Activated CD8-positive, alpha-beta memory T cell treated with anti-CD3 and anti-CD28 coated beads for 4 hours (primary cell): ENCODE measurements at places on chromosomes 6 and 20.

DNA sequence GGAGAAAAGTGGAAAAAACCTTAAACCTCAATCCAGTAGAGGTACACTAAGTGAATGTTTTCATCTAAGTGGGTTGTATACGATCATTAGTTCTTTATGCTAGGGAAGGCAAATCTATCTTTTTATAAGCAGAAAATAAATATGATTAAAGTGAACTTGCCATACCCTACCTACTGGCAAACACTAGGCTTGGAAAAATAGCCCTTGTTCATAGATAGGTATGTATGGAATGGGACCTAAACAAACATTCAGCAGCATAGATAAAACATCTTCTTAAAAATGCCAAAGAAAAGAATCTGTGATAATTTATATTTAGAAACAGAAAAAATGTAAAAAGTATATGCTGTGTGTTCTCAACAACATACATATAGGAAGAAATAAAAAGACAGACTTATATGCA is 18.8 kb downstream of the REV3L start:
- no peak for DNase-seq

DNA sequence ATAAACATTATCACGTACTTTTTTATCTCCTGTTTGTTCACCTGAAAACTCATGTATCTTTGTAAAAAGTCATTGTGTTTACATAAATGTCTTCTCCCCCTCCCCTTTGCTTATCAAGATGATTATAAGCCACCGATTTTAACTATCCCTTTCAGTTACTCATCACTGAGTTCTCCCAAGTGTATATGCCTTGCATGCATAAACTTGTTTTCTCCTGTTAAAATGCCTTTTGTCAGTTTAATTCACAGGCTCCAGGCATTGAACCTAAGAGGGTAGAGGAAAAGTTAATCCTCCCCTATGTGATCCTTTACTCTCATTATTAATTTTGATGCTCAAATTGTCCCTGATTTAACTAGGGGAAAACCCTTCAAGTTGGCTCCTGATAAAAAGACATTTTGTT is 24.2 kb downstream of the ANKEF1 start:
- DNase-seq = no peak

GRCh38 chr6:87745966-87746721 is 44.1 kb upstream of the AKIRIN2 start:
- no peak for DNase-seq

GRCh38 chr6:105428342-105428957 is 25.6 kb upstream of the PREP start:
- DNase-seq = no peak

- DNase-seq = no peak
These were observed 645.8 kb upstream of the ARID1B start for GRCh38 chr6:156131221-156131903.

DNA sequence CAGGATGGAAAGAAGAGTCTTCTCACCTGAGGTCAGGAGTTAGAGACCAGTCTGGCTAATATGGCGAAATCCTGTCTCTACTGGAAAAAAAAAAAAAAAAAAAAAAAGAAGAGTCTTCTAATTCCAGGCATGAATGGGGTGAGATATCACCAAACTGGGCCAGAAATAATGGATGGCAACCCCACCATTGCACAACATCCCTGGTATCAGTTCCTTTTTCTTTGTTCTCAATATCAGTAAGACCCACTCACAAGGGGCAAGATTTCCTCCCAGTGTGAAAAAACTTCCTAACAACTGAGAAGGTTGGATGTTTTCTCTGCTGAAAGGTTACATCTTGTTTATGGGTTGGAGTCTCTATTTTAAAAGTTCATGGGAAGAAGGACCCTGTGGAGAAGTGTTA is 23.6 kb upstream of the NR2E1 start:
- no peak for DNase-seq

DNA sequence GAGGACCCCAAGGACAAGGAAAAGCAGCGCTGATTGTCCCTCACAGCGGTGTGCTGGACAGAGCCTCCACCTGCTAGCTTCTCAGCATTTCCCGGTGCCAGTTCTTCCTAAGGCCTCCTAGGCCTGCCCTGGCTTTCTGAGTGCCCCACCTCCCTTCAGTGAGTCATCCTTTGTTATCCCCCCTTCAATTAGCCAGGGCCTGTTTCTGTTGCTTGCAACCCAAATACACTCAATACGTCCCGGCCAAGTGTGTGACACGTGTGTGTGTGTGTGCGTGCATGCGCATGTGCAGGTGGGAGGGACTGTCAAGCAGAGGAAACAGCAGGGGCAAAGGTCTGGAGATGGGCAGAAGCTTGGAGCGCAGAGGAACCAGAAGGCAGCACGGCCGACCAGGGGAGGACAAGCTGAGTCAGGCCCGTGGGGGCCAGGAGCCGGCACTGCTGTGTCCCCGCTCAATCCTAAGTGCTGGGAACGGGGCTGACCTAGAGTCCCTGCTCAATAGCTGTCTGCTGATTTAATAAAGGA is 159.8 kb downstream of the PREX1 start:
- DNase-seq = no peak

DNA sequence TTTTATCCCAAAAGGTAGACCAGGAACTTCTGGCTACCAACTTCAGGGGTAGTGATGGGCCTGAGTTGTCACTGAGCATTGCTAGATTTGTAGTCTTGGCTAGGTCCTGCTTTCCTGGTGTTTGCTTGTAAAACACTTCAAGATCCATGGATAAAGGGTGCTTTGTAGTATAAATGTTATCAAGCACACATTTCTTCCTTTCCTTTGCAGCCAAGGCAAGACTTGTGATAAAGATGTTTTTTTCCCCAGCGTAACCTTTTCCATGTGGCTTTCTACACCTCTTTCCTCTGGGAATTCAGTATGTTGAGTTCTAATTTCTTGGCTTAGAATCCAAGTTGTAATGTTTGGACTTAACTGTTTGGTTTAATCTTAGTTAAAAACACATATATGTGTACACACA is 122.8 kb upstream of the CLDN20 start:
- DNase-seq = no peak

- no peak for DNase-seq
These were observed 62.4 kb downstream of the DST start for GRCh38 chr6:56580271-56580670.

DNA sequence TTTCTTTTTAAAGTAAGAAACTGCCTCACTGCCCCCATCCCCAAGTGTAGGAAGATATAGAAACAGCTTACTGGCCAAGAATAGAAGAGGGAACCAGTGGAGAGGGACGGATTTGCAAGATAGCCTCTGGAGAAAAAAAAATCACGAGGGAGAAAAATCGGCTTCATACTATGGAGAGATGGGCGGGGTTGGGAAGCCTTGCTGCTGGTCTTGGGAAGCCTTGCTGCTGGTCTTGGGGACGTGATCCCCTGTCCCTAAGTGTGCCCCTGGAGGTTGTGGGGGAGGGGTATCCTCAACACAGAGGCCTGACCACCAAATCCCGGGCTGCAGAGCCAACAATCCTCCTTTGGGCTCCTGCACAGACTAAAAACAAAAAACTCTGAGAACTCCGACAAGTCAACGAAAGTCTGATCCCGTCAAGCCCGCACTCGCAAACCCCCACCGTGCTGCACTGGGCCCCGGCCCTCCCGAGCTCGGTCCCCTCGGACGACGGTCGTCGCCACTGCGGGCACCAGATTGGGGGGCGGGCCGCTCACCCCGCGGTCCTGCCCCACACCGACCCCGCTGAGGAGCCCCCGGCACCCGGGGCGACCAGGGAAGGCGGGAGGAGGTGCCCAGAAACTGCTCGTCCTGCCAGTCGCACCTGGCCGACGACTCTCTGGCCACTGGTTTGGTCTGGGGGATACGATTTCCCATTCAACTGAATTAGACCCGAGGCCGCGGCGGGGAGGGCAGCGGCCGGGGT is 750 bp downstream of the MAP7 start:
- no peak for DNase-seq

GRCh38 chr20:21134883-21135493 is 9.1 kb downstream of the KIZ start:
- DNase-seq = no peak

- DNase-seq = no peak
These were observed 706.9 kb downstream of the PTPRT start for GRCh38 chr20:42482808-42483207.

- DNase-seq = no peak
These were observed 1.4 kb downstream of the IL22RA2 start for GRCh38 chr6:137171824-137172733.

DNA sequence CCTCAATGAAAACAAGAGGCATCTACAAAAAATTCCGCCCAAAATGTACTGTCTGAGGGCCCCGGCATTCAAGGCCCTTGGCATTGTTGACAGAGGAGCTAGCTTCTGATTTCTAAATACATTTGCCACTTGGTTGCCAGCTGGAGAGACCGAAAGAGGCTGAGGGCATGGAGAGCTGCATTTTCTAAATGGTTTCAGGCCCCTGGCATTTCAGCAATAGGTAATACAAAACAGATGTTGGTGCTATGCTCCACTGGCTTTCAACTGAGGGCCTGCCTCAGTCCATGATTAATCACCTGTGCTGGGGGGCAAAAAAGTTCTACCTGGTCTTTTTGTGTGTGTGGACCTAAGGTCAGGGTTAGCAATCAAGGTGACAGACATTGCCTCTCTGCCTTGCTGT is 79.5 kb upstream of the ISM1 start:
- DNase-seq = no peak

DNA sequence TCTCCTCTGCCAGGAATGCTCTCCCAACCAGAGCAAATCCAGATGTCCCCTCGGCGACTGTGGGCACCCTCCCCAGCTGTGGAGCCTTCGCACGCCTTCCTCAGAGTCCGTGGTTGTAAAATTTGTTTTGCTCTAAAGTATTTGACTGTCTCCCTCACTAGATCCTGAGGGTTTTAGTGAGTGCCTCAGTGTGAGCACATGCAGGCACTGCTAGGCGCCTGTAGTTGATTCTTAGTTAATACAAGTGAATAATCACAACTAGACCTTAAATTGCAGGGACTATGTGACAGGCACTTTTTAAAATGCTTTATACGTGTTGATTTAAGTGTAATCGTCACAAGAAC is 680 bp upstream of the MTCH1 start:
- no peak for DNase-seq

- DNase-seq = no peak
These were observed 837 bp upstream of the MAD2L1BP start for GRCh38 chr6:43634702-43635303.

- no peak for DNase-seq
These were observed 43.6 kb downstream of the SLC24A3 start for GRCh38 chr20:19256085-19256484.

- DNase-seq = no peak
These were observed 213.6 kb upstream of the DTNBP1 start for GRCh38 chr6:15876406-15876805.

DNA sequence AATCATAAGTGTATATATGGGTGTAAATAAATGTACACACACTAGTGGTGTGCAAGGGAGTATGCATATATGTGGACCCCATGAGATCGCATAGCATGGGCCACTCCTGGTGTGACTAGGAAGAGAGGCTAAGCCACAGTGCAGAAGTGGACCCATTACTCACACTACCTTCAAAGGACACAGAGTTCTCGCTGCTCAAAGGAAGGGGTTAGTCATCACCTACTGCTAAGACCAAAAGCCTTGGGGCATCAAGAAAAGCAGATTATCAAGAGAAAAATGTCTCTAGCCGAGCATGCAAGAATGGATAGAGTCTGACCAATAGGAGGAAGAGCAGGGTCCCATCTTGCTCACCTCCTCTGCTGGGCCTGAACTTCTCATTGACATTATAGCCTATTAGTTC is 195.5 kb downstream of the MAFB start:
- DNase-seq = no peak

DNA sequence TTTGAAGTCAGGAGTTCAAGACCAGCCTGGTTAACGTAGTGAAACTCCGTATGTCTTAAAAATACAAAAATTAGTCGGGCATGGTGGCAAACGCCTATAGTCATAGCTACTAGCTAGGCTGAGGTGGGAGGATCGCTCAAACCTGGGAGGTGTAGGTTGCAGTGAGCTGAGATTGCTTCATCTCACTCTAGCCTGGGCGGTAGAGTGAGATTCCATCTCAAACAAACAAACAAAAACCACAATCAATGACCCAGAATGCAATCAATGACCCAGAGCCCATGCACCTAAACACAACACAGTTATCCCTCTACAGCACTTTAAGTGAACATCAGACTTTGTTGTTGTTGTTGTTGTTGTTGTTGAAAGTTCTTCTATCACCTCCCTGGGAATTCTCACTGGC is 77.9 kb downstream of the MYB start:
- no peak for DNase-seq

- no peak for DNase-seq
These were observed 76.7 kb downstream of the CEP162 start for GRCh38 chr6:84150705-84151104.

GRCh38 chr6:39072830-39073229 is 24.2 kb downstream of the GLP1R start:
- no peak for DNase-seq

- no peak for DNase-seq
These were observed 72.6 kb downstream of the CD109 start for GRCh38 chr6:73768558-73768957.
